ENCODE measurements at places on chromosomes 3 and 15. TPM values are rescaled to one million over a fixed set of nuclear protein-coding genes. Genes with fewer than 3 reads are reported as not detected.

Gene CDHR4
- 0.68 TPM for total RNA-seq

DNA sequence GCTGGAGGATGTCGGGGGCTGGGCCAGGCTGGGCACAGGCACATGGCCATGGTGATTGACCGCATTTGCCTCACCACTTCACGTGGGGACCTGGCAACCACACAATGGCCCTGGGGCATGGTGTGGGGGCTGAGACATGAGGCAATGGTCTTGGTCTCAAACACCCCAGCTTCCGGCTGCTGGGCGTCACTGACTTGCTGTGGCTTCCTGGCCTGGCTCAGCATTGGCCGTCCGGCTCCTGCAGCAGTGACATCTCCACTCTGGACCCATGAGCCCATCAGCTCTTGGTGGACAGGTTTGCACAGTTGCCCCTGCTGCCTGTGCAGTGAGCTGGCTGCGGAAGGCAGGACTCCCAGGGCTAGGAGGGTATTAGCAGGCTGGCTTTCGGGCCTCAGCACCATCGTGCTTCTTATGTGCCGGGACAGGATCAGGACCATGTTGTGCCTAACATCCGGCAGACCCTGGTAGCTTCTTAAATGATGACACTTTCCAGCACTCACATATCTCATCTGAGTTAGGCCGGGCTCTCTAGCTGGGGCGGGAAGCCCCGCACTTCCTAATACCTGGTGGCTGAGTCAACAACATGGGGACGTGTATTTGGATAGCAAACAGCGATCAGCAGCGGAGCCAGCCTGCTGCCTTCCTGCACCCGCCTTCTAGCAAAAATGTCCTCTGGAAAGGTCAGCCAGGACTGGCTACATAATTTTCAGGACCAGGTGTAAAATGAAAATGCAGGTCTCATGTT is 34.1 kb downstream of the ZNF710 start:
- H3K36me3 ChIP-seq: no peaks in the 10 kb centered on the region
- H3K27me3 ChIP-seq: no peaks in the 10 kb centered on the region
- H3K4me3 ChIP-seq: no peak overlapping the region
- H3K27ac ChIP-seq: peak overlapping the region; percentile 22
- DNase-seq: no peak

Gene ACKR2
- total RNA-seq: 11.9 TPM

- no peak overlapping the region for H3K4me3 ChIP-seq
- no peak overlapping the region for H3K27ac ChIP-seq
- H3K4me1 ChIP-seq: no peaks in the 10 kb centered on the region
- DNase-seq: no peak
- H3K27me3 ChIP-seq: no peaks in the 10 kb centered on the region
- H3K36me3 ChIP-seq: no peaks in the 10 kb centered on the region
These were observed 134.6 kb upstream of the TP63 start for GRCh38 chr3:189496375-189497138.

DNA sequence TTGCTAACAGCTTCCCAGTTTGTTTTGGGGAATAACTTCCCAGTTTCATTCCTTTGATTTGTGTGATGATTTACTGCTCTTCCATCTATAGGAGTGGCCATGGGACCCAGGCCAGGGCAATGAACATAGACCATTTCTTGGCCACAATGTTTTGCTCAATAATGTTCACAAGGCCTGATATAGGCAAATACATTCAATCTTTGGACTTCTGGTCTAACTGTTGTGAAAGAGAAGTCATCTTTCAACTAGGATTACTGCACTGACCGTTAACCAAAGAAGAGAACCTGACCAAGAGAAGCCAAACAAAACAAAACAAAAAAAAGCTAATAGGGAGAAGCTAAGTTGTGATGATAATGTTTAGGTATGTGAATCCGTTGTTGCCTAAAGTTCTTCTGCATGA is 221.8 kb upstream of the SUCLG2 start:
- no peaks in the 10 kb centered on the region for H3K36me3 ChIP-seq
- no peak overlapping the region for H3K4me3 ChIP-seq
- no peaks in the 10 kb centered on the region for H3K4me1 ChIP-seq
- H3K27me3 ChIP-seq: no peaks in the 10 kb centered on the region

Gene MESP1
- not detected for total RNA-seq

Gene P3H2
- total RNA-seq: 28.4 TPM

Gene RTP3
- not detected for total RNA-seq

GRCh38 chr15:75109021-75109735 is 85.8 kb downstream of the PPCDC start:
- no peak overlapping the region for H3K4me3 ChIP-seq
- H3K27me3 ChIP-seq: no peaks in the 10 kb centered on the region
- peaks cover 24% of the 10 kb centered on the region for H3K4me1 ChIP-seq
- no peak for DNase-seq
- no peaks in the 10 kb centered on the region for H3K36me3 ChIP-seq

DNA sequence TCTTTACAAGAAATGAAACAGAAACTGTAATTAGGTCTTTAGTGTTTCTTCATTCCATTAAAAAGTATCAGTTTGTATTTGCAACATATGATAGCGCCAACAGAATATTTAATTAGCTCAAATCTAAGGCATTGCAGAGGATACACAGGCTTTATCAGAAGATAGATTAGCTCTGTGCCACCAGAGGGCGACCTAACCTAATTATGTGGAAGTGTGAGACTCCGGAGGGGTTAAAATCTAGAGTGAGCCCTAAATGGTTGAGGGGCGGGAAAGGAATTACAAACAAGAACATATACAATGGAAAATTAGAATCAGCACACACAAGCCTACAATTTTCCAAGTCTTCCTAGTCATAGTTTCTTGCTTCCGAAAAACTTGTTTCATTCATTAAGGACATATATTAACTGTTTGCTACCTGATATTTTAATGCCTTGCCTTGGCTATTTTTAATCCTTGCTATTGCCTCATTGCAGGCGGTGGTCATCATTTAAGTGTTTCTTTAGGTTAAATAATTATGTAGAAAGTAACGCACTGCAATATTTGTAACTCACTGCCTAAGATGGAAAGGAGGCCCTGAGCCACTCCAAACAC is 18.0 kb upstream of the RYR3 start:
- no peaks in the 10 kb centered on the region for H3K27me3 ChIP-seq
- no peak overlapping the region for H3K27ac ChIP-seq
- H3K36me3 ChIP-seq: no peaks in the 10 kb centered on the region
- peaks cover 14% of the 10 kb centered on the region for H3K4me1 ChIP-seq

- H3K4me1 ChIP-seq: peaks cover 44% of the 10 kb centered on the region
- H3K4me3 ChIP-seq: no peak overlapping the region
- H3K36me3 ChIP-seq: no peaks in the 10 kb centered on the region
- no peak overlapping the region for H3K27ac ChIP-seq
- H3K27me3 ChIP-seq: no peaks in the 10 kb centered on the region
- no peak for DNase-seq
These were observed 11.2 kb upstream of the SEMA4B start for GRCh38 chr15:90189781-90190467.

DNA sequence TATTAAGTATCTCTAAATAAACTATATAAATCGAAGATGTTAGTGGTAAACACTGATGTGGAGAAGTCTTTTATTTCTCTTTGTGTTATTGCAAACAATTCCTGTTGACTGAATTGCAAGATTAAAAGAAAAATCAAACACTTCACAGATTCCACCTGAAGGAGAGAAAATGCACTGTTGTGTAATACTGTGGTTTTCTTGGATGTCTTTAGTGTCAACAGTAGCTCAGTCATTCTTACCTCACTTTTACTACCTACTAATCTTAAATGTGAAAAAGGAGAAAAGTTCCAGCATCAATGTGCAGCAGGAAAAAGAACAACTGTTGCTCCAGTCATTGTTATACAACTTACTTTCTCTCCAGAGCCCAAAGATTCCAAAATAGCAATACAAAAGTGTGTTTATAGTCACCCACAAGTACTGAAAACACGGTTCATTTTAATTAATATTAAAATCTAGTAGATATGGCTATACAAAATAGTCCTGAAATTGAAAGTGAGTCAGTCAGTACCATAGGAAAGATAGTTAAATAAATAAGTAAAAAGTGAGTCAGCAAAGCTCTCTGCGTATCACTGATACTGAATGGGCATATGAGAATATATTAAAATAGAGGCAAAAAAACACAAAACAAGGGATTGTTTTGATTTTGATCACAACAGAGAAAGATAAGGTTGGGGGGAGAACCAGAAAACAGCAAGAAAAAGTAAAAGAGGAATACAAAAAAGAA is 90.5 kb upstream of the CSPG5 start:
- H3K4me3 ChIP-seq: no peak overlapping the region
- peaks cover 3% of the 10 kb centered on the region for H3K36me3 ChIP-seq
- no peak overlapping the region for H3K27ac ChIP-seq
- DNase-seq: no peak

Gene CKMT1B
- total RNA-seq: not detected

Gene FANCD2
- 9.9 TPM for total RNA-seq

Gene PPP1R14D
- not detected for total RNA-seq

GRCh38 chr3:38643592-38643991 is 5.9 kb downstream of the SCN5A start:
- H3K27me3 ChIP-seq: no peaks in the 10 kb centered on the region
- no peak overlapping the region for H3K27ac ChIP-seq
- peaks cover under 1% of the 10 kb centered on the region for H3K4me1 ChIP-seq
- DNase-seq: no peak
- H3K4me3 ChIP-seq: no peak overlapping the region
- no peaks in the 10 kb centered on the region for H3K36me3 ChIP-seq

Gene SERINC4
- total RNA-seq: not detected

Gene SLC38A3
- 0.28 TPM for total RNA-seq

DNA sequence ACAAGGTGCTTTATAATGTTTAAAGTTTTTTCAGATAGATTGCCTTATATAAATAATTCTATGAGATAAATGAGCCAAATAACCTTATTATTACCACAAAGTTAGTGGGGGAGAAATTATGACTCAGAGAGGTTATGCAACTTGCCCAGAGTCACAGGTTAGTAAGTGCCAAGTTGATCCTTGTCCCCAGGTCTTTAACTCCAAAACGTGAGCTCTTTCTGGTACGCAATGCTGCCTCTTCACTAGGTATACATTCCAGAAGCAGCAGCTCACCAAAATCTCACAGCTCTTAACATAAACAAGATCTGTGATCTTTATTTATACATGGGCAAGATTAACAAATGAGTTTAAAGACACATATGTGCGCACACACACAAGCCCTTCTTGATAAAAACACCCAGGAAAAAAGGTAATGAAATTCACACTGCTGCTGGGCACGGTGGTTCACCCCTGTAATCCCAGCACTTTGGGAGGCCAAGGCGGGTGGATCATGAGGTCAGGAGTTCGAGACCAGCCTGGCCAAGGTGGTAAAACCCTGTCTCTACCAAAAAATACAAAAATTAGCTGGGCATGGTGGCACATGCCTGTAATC is 59.8 kb upstream of the NR2F2 start:
- no peaks in the 10 kb centered on the region for H3K36me3 ChIP-seq
- H3K4me1 ChIP-seq: no peaks in the 10 kb centered on the region
- no peak for DNase-seq
- H3K4me3 ChIP-seq: no peak overlapping the region

GRCh38 chr3:111712294-111713167 is 117.4 kb upstream of the ZBED2 start:
- H3K4me1 ChIP-seq: peaks cover 3% of the 10 kb centered on the region
- no peaks in the 10 kb centered on the region for H3K36me3 ChIP-seq
- DNase-seq: no peak
- H3K27ac ChIP-seq: peak overlapping the region; percentile 23
- H3K4me3 ChIP-seq: no peak overlapping the region
- no peaks in the 10 kb centered on the region for H3K27me3 ChIP-seq

DNA sequence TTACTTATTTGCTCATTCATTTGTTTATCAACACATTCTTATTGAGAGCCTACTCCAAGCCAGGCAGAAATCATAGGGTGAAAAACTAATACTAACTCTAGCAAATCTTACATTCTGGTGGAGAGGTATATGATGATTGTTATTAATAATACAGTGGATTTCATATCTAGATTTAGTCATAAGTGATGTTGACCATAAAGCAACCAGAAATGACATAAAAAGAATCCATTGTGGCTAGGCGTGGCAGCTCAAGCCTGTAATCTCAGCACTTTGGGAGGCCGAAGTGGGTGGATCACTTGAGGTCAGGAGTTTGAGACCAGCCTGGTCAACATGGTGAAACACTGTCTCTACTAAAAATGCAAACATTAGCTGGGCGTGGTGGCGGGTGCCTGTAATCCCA is 26.2 kb upstream of the IL20RB start:
- no peaks in the 10 kb centered on the region for H3K36me3 ChIP-seq
- no peak for DNase-seq
- peak overlapping the region; percentile 8 for H3K4me3 ChIP-seq
- no peak overlapping the region for H3K27ac ChIP-seq
- H3K27me3 ChIP-seq: no peaks in the 10 kb centered on the region

Gene DUOXA2
- total RNA-seq: not detected

Gene GCNT3
- not detected for total RNA-seq

DNA sequence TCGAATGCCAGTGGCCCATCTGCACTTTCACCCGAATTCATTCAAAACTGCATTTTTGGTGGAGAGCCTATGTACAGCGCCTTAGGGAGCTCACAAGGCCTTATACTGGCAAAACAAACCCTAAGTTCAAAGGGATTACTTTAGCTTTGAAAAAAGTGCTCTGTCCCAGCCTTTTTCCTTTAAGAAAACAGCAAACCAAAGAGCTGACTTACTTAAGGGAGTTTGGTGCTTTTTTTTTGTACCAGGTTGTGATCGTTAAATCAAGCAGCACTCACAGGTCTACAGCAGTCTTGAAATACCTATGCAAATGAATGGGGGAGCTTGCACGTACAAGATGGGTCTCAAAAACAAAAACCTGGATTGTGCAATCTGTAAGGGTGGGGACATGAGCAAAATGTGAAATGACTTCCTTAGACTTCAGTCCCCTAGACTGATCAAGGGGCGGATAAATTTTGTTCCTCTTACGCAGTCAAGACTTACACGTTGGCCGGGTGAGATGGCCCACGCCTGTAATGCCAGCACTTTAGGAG is 11.6 kb upstream of the PIK3CB start:
- H3K4me1 ChIP-seq: no peaks in the 10 kb centered on the region
- H3K36me3 ChIP-seq: no peaks in the 10 kb centered on the region

DNA sequence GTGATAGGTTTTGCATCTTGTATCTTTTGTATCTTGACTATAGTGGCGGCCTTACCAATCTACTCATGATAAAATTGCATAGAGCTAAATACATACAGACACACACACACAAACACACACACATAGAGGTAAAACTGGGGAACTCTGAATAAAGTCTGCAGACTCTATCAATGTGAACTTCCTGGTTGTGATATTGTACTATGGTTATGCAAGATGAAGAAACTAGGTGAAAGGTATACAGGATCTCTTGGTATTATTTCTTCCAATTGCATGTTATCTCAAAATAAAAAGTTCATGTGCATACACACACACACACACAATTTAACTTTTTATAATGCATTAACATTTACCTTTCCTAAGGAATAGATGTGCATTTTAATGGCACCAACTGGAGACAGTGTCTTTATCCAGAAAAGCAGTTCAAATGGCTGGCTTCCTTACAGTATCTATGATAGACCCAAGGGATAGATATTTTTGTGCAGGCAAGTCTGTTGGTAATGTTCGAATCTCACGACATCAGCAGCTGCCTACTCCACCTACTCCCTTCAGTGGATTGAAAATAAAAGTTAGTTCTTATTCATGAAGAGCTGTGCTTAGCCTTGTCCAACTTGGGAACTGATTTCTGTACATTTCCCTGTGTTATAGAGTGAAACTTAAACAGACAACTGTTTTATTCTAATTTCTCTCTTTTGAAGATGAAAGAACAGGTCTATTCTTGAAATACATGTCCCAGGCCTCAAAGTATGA is 46.9 kb upstream of the SPRED1 start:
- H3K27ac ChIP-seq: no peak overlapping the region
- H3K27me3 ChIP-seq: no peaks in the 10 kb centered on the region
- no peaks in the 10 kb centered on the region for H3K36me3 ChIP-seq
- H3K4me3 ChIP-seq: no peak overlapping the region
- peaks cover 8% of the 10 kb centered on the region for H3K4me1 ChIP-seq

Measured in thoracic aorta (tissue), 2 donors.